ENCODE measurements at places on chromosomes 4 and X.

GRCh38 chr4:106583567-106583966 lies 215.0 kb upstream of the GIMD1 start:
- DNase-seq = no peak

DNA sequence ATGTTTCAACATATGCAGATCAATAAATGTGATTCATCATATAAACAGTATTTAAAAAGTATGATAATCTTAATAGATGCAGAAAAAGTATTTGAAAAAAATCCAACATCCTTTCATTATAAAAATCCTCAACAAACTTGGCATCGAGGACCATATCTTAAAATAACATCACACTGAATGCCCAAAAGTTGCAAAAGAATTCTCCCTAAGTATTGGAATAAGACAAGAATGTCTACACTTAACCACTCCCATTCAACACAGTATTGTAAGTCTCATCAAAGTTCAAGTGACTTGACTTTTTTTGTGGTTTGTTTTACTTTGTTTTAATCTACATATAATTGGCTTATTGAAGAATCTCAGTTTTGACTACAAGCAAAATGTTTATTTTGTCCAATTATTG lies 779.0 kb upstream of the SLIT2 start:
- DNase-seq = no peak

DNA sequence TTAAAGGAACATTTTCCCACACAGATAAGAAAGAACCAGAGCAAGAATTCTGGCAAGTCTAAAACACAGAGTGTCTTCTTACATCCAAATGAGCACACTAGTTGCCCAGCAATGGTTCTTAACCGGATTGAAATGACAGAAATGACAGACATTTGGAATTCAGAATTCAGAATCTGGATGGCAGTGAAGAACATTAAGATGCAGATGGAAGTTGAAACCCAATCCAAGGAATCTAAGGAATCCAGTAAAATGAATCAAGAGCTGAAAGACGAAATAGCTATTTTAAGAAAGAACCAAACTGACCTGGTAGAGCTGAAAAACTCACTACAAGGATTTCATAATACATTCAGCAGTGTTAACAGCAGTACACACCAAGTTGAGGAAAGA lies 21.5 kb downstream of the ANAPC10 start:
- no peak for DNase-seq

DNA sequence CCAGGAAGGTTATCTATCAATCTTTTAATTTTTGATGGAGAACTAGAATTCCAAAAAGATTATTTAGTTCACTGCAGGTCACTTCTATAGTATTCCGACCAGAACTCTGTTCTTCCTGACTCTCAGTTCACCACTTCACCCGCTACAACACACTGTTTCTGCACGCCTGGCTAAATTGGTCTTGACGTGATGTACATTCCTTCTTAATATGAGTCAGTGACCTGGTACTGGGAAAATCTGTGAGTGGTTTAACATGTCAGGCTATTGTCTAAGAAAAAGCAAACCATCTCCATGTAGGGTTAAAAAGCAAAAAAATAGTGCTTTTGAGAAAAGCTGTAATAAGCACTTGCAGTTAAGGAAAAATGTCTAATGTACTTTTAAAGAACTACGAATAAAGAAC lies 120.4 kb downstream of the NDST3 start:
- no peak for DNase-seq
